ENCODE measurements at places on chromosomes 6 and 20.

GRCh38 chr6:78770765-78771164, 96.6 kb upstream of the IRAK1BP1 start:
- no peak for DNase-seq

- no peak for DNase-seq
These were observed 268.5 kb upstream of the EXOC2 start for GRCh38 chr6:961407-961960.

DNA sequence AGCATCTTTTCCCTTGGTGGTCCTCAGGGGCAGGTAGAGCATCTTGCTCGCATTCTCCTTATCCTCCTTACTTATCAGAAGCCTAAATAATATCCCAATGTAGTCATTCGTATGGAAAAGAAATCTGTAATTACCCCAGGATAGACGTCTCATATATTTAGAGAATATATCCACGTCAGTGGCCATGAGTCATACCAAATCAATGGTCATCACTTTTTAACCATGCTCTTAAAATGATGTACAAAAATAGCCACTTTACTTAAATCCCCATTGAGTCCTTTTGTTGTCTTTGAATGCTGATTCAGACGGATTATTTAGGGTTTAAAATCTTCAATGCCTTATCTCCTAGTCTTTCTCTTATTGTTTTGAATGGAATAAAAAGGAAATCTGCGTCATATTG, 231.7 kb upstream of the STXBP5 start:
- no peak for DNase-seq

DNA sequence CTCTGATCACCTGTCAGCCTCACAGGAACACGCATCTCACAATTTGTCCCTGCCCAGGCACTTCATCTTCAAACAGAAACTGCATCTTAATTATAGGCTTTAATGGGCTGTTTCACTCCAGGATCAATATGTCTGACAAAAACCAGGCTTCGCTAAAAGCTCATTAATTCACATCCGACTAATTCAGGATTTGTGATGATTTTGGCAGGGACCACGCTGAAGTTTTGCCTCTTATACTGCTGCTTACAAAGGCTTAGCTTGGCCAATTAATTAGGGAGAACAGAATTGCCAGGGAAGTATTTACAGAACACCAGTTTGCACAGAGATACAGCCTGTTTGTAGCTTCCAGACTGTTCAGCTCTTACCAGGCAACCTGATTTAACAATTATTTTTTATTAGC, 541.0 kb upstream of the SPTLC3 start:
- no peak for DNase-seq

GRCh38 chr6:121223930-121224329, 110.3 kb downstream of the TBC1D32 start:
- no peak for DNase-seq

GRCh38 chr6:155033021-155033791, 38.1 kb downstream of the TIAM2 start:
- no peak for DNase-seq
